ENCODE measurements at places on chromosomes 11 and 22.
A peak's percentile ranks its signal among the peaks of the same experiment; 100 is the strongest.

DNA sequence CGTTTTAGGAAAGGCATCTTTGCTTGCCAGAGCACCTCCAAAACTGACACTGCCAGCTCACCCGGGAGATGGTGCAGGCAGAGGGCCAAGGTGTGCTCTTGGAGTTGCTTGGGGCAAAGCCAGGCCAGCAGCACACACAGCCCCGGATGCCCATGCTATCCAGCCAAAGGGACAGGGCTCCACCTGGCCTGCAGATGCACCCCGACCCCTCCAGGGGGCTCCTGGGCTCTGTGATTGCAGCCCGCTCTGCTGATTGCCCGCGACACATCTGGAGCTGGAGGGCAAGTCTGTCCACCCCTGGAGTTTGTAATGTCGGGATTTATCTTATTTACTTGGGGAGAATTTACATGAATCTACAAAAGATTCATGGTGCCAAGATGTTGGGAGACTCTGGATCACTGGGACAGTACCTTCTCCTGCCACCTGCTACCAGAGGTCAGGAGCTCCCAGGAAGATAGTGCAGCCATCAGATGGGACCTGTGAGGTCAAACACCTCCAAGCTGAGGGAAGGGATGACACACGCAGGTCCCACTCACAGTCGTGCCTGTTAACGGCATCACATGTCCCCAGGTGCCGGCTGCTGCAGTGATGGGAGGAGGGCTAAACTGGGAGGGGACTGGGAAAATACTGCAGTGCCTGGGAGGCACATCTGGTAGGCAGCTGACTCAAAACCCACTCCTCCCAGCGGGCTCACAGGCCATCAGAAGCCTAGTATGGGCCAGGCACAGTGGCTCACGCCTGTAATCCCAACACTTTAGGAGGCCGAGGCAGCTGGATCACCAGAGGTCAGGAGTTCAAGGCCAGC lies 17.2 kb downstream of the CBX7 start:
- DNase-seq: peak; percentile 63

- no peak for DNase-seq
These were observed 143.0 kb downstream of the TBC1D22A start for GRCh38 chr22:46905415-46905814.

DNA sequence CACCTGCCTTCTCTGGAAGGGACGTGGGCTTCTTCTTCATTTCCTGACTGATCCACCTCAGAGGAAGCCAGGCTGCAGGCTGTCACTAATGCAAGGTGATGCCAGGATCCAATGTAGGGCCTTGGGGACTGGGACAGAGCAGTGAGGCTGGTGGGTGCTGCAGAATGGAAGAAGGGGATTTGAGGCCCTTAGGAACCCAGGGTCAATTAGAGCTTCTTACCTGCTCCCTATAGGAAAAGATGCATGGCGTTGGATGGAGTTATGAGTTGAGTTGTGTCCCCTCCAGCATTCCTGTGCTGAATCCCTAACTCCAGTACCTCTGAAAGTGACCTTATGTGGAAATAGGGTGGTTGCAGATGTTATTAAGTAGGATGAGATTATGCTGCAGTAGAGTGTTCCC lies 190.4 kb downstream of the MIAT start:
- no peak for DNase-seq

- DNase-seq: no peak
These were observed 1.7 kb upstream of the RTCB start for GRCh38 chr22:32413719-32414118.

DNA sequence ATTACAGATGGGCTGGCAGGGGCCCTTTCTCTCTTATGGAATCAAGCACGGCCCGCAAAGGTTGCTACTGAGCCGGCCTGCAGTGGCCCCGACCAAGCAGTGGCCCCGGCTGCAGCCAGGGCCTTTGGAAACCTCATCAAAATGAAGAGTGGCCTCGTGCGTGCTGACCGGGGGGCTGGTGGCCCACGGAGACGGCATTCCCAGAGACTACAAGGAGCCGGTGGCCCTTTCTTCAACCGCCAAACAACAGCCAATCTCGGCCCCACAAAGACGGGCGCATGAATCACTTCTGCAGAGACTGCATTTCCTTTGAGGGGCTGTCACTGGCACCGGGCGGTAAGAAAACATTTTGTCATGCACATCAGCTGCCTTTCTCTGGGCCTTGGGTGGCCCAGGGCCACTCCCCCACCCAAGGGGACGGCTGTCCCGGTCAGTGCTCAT lies 43.1 kb upstream of the FGF3 start:
- DNase-seq: no peak

GRCh38 chr22:17945888-17946648 lies 78.3 kb downstream of the MICAL3 start:
- no peak for DNase-seq

DNA sequence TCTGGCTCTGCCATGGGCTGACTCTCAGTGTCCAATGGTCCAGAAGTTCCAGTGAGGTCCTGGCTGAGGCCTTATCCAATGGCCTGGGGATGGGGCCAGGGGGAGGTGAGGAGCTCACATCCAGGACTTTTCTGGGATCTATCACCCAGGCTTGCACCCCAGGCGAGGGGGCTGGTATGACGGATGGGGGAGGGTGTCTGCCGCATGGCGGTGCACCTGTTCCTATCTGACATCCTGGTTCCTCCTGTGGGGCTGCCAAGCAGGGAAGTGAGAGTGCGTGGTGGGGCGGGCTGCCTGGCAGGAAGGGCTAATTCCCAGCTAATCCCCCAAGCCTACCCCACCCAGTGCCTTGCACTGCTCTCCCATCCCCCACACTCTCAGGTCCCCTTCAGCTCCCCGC lies 102.1 kb downstream of the NECTIN1 start:
- no peak for DNase-seq

- no peak for DNase-seq
These were observed 525.6 kb downstream of the BRD1 start for GRCh38 chr22:49302150-49302460.

GRCh38 chr11:75554258-75555022 lies 7.6 kb upstream of the SERPINH1 start:
- no peak for DNase-seq

DNA sequence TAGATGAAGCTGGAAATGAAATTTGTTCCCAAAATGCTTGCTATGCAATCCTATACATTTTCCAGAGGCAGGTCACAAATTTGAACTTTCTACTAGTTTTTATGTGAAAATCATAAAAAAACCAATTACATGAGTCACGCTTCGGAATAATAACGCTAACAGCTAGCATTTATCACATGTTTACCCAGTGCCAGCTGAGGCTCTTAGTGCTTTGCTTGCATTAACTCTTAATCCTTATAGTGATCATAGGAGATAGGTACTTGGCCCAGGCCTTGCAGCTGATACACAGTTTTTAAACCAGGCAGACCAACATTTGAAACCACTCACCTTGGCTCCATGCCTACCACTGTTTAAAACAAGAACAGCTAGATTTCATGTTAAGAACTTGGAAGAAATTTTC lies 131.8 kb upstream of the RAG2 start:
- DNase-seq: no peak

DNA sequence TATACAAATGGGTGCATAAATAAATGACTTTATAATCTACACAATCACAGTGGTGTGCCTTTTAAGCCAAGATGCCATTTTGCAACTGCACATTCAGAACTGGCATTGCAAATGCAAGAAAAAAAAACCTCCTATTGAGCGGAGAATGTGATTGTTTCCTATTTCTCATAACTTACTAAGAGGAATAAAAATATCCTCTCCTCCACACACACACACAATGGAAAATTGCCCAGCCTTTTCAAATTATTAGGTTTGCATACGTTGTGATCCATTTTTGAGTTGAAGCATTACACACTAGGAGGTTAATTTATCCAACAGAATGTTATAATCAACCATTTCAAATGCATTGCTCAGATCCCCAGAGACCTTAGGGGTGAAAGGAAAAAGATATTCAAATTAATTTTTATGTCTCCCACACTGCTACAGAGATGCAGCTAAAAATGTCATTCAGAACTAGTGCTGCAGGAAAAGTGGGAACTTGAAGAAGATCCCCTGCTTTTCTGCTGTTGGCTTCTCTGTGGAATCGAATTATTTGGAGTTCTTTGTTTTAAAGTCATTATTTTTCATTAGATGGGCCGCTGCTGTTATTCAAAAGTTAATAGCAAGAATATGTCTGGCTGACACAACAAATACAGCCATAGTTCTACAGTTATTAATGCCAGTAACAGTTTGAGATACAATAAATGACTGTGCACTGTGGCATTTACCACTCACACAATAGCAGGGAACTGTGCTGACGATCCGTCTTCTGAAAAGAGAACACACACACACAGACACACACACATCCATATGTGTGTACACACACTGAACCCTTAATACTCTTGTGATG lies 299.9 kb upstream of the ANO5 start:
- no peak for DNase-seq

DNA sequence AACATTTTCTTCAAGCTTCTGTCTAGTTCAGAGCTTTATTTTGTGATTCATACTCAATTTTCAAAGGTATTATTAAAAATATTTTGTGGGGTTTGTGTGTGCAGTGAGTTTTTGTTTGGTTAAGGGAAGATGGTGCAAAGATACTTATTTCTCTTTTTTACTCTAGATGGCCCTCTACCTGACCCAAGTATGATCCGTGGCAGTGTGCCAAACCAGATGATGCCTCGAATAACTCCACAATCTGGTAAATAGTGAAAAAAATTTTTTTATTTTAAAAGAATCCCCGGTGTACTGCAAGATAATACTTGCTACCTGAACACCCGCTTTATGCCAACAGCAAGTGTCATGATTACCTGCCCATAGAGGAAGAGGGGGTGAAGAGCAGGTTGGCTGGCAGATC lies 54.2 kb downstream of the EP300 start:
- no peak for DNase-seq

GRCh38 chr11:111305876-111306275 lies 7.5 kb downstream of the POU2AF3 start:
- no peak for DNase-seq

DNA sequence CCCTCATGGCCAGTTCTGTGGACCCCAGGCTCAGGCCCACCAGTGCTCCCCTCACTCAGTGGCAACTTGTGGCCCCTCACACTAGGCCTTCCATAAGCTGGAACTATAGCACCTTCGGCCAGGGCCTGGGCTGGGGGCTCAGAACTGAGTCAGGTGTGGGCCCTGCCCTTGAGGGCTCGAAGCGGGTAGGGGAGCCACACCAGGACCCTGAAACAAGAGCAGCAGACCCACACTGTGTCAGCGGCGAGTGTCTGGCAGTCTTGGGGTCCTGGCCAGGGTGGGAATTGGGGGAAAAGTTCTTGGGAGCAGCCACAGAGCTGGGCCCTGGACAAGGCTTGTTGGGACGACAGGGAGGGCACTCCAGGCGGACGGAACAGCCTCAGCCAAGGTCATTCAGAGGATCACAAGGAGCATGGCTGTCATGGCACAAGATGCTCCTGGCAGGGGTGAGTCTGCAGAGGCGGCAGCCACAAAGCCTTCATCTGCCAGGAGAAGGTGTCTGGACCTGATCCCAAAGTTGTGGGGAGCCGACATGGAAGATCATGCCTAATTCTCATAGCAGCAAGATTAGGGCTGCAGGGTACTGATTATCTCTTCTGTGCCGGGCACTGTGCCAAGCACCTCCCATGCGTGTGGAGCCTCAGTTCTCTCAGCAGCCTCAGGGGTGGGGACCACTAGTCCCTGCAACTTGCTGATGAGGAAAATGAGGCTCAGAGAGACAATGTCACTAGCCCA lies 50.7 kb downstream of the SHISAL1 start:
- no peak for DNase-seq

- DNase-seq: no peak
These were observed 112.7 kb downstream of the ZBTB16 start for GRCh38 chr11:114172055-114172861.

DNA sequence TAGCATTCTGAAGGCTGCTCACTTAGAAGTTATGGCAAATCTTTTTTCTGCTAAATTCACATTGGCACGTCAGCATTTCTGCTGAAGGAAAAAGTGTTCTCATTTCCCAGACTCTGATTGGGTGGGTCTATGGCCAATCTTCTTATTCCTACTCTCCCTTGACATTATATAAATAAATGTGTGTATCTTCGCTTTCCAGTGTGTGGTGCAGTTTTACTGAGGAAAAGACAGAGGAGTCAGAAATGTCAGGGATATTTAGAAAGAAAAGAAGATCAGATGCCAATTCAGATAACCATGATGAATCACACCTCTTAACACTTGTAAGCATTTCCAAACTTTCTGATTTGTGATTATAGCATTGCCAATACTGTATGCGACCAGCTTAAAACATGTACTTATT lies 3.2 kb upstream of the BDNF start:
- DNase-seq: no peak

- DNase-seq: no peak
These were observed 81.9 kb downstream of the BDNF start for GRCh38 chr11:27618281-27618915.

DNA sequence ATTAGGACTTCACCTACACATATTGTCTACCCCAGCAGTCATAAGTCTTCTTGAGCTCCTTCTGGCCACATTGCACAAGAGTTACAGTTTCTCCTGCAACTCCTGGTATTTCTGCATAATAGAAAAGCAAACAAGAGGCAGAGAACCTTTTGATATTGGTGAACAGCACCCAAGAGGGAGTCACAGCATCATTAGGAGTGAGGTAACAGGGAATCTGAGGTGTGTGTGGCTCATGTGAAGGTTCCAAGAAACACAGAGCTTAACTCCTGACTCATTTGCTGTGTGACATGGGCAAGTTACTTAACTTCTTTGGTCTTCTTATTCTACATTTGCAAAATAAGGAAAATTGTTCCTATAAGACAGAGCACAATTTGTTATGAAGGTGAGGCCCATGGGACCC lies 374.6 kb downstream of the INSC start:
- no peak for DNase-seq

DNA sequence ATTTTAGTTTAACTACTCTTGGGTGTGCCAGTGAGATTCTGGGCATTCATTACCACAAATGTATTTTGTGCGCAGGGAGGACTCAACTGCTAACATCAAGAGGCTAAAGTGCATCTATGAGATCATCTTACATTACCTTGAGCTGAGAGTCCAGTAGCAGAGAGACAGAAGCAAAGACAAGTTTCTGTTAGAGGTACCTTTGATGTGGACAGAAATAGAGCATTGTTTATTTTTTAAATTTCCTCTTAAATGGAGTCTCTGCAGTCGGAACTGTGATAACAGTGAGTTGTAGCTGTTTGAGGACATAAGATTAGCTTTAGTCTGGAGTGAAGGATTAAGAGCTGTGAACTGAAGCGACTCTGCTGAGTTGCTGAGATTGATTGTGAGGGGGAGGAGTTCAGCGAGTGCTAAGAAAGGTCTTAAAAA lies 297.0 kb downstream of the CADM1 start:
- no peak for DNase-seq

- DNase-seq: no peak
These were observed 755.8 kb downstream of the NTM start for GRCh38 chr11:132125988-132126871.

- peak; percentile 21 for DNase-seq
These were observed 104.0 kb downstream of the FAR1 start for GRCh38 chr11:13772223-13773046.

GRCh38 chr11:84922836-84923235 lies 704.3 kb downstream of the DLG2 start:
- DNase-seq: no peak

GRCh38 chr11:70140711-70141485 lies 62.2 kb upstream of the FADD start:
- no peak for DNase-seq

GRCh38 chr11:116707746-116708145 lies 65.0 kb downstream of the BUD13 start:
- no peak for DNase-seq

GRCh38 chr22:42397332-42398249 lies 34.6 kb downstream of the NFAM1 start:
- DNase-seq: no peak

GRCh38 chr22:45435544-45436139 lies 22.1 kb downstream of the RIBC2 start:
- DNase-seq: peak; percentile 79

- DNase-seq: no peak
These were observed 13.9 kb downstream of the SLC25A17 start for GRCh38 chr22:40805239-40805638.

GRCh38 chr11:69014084-69014851 lies 1.2 kb upstream of the MRGPRF start:
- no peak for DNase-seq
